ENCODE measurements at places on chromosomes 12 and 14. TPM values are rescaled to one million over a fixed set of nuclear protein-coding genes. Genes with fewer than 3 reads are reported as not detected.

The AKAP3 gene
- total RNA-seq: 2.8 TPM

- DNase-seq: no peak
Measured at GRCh38 chr12:67468549-67469245, 179.8 kb upstream of the DYRK2 start.

The KRT76 gene
- not detected for total RNA-seq

The KRT8 gene
- not detected for total RNA-seq

The RAD9B gene
- total RNA-seq: 2.3 TPM

The CCER1 gene
- not detected for total RNA-seq
